ENCODE measurements at places on chromosomes 7 and 10.

- DNase-seq = no peak
These were observed 71.9 kb downstream of the WIPF3 start for GRCh38 chr7:29878081-29878688.

DNA sequence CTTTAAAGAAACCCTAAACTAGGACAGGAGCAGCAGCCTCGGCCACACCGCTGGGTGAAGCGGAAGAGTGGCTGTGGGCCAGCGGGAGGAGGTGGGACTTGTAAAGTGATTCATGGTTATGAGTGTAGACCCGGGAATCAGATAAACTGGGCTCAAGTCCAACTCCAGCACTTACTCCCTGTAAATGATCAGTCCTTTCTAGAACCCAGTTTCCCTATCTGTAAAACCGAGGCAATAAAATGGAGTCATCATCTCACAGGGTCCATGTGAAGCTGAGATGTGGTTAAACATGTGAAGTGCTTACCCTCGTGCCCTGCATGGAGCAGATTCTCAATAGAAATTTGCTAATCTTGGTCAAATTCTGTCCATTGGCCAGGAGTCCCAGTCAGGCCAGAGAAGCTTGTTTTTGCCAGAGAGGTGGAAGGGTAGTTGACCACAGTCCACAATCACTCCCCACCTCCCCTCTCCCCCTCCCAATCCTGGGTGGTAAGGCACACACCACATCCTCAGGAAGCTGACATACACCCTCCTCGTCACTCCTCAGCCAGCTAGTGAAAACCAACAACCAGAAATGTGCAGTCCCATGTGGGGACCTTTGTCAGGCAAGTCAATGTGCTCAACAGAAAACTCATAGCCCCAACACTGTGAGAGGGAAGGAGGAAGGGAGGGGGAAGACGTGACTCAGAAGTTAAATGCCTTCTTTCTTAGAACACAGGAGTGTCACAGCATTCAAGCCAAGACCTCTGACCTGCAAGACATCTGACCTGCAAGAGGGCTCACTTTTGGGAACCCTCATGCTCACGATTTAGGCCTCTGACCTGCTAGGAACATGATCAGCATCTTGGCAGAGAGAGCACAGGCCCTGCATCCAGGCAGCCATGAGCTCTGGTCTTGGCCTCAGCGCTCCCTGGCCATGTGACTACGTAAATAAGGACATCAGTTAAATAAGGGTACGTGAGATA, 145.1 kb downstream of the PLXNA4 start:
- DNase-seq = peak; percentile 71

DNA sequence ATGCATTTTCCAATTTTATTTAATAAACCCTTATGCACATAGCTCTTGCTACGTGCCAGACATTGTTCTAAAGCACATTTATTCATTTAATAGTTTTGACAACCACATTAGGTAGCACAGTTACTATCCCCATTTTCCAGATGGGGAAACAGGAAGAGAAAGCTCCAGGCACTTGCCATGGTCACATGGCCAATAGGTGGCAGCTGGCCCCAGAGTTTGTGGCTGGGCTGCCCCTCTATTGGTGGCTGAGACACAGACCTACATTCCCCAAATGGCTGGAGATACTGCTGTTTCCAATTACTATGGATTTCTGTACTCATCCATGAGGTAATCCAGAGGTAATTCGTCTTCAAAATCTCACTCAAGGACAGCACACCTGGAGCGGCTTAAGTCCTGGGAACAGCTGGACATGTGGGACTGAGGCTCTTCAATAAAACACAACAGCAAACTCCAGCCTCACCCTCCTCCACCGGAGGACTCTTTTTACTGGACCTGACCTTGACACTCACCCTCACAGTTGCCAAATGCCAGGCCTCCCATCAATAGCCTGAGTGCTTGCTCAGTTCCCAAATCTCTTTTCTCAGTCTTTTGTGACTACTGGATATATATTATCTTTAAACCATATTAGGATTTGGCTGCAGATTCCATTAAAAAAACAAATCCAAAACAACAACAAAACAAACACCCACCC, 106.1 kb downstream of the CLEC2L start:
- no peak for DNase-seq

- DNase-seq = no peak
These were observed 81.8 kb downstream of the DIP2C start for GRCh38 chr10:607545-608185.

- no peak for DNase-seq
These were observed 177.6 kb upstream of the NAMPT start for GRCh38 chr7:106462365-106462859.

- DNase-seq = no peak
These were observed 28.4 kb downstream of the PFKFB3 start for GRCh38 chr10:6231146-6231545.
